Stimulated activated CD4-positive, alpha-beta T cell treated with anti-CD3 and anti-CD28 coated beads, TNF-alpha, amount 100 ng/mL, for 24 hours (primary cell): ENCODE measurements at places on chromosomes 16 and 17.
A peak's percentile ranks its signal among the peaks of the same experiment; 100 is the strongest.

DNA sequence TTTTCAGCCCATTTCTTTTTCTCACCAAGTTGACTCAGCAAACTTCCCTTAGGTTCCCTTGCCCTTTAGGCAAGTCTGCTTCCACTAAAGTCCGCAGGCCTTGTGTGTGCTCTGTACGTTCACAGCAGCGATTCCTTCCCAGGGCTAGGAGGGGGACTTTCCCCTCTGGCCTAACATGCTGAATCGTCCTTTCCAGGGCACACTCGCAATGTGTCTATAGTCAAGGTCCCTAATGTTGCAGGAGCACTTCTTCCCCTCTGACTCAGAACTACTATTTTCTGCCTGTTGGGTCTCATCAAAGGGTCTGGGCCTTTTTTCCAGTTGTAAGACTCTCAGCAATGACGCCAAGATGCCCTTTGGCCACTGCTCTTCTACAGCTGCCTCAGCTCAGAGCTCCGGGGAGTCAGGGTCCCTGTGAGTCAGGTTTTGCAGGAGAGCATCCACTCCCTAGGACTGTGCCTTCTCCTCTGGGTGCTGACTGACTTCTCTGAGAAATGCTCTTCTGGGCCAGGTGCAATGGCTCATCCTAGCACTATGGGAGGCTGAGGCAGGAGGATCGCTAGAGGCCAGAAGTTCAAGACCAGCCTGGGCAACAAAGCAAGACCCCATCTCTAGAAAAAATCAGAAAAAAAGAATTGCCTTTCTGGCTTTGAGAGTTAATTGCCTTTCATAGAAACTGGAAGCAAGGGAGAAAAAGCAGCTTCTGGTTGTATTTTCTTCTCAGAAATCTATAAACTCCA is 64.4 kb upstream of the TBX2 start:
- DNase-seq: no peak

- no peak for DNase-seq
These were observed 13.2 kb downstream of the STARD3 start for GRCh38 chr17:39650121-39650579.

DNA sequence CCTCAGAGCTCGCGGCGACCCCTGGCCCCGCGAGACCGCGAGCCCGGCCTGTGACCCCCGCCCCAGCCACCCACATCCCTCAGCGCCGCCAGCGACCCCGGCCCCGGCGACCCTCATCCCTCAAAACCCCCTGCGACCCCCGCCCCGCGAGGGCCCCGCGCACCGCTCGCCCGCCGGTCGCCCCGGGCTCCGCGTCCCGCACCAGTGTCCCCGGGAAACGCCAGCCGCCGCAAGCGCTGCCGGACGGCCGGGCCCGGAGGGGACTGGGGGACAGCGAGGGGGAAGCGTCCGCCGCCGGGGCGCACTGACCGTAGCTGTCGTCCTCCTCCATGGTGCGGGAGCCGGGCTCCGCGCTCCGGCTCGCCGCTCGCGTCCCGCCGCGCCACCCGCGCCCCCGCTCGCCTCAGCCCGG is at the start of gene CYTH1:
TSS of gene CYTH1 (minus strand) at position 381 of the 412 bp plus-strand sequence. CDS start at position 331, 50 bp downstream.
- no peak for DNase-seq

- no peak for DNase-seq
These were observed 161.5 kb downstream of the CCT6B start for GRCh38 chr17:34799751-34800150.

DNA sequence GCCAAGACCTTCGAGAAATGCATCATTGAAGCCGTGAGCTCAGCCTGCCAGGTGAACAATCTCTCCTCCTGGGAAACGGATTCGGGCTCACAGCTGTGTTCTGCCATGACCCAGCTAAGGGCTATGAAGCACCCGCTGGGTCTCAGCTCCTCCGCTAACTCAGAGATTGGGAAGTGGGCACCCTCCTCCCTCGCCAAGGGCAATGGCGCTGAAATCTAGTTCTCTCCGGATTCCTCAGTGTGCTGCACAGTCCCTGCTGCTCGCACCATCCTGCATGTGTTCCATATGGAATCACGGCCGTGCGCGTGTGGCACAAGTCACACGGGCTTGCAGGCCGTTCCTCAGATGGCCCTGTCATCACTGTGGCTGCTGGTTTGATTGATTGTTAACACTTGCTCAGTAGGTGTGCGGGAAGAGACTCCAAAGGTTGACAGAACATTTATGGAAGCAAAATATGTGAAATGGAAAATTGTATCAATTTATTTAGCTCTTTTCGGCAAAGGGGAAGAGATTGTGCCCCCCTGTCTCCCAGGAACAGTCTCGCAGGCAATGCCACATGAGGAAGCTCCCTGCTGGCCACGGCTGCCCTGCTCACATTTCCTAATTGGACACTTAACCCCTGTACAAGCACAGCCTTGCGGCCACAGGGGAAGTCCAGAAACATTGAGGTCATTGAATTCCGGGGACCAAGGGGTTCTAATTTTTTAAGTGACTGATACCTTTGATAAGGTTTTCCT is 58.8 kb downstream of the RNF213 start:
- DNase-seq: no peak

- DNase-seq: no peak
These were observed 214.3 kb upstream of the WSB1 start for GRCh38 chr17:27079660-27080059.

DNA sequence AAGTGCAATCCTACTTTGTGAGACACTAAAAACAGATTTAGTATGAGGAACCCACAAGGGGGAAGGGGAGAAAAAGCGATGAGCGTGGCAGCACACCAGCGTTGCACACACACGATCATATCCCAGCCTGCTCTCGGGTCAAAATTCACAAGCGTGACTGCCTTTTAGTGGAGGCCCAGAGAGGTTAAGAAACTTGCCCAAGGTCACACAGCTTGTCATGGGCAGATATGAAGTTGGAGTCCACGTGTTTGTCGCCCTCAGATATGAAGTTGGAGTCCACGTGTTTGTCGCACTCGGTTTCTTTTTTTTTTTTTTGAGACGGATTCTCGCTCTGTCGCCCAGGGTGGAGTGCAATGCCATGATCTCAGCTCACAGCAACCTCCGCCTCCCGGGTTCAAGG is 58.3 kb downstream of the TIMM22 start:
- no peak for DNase-seq

DNA sequence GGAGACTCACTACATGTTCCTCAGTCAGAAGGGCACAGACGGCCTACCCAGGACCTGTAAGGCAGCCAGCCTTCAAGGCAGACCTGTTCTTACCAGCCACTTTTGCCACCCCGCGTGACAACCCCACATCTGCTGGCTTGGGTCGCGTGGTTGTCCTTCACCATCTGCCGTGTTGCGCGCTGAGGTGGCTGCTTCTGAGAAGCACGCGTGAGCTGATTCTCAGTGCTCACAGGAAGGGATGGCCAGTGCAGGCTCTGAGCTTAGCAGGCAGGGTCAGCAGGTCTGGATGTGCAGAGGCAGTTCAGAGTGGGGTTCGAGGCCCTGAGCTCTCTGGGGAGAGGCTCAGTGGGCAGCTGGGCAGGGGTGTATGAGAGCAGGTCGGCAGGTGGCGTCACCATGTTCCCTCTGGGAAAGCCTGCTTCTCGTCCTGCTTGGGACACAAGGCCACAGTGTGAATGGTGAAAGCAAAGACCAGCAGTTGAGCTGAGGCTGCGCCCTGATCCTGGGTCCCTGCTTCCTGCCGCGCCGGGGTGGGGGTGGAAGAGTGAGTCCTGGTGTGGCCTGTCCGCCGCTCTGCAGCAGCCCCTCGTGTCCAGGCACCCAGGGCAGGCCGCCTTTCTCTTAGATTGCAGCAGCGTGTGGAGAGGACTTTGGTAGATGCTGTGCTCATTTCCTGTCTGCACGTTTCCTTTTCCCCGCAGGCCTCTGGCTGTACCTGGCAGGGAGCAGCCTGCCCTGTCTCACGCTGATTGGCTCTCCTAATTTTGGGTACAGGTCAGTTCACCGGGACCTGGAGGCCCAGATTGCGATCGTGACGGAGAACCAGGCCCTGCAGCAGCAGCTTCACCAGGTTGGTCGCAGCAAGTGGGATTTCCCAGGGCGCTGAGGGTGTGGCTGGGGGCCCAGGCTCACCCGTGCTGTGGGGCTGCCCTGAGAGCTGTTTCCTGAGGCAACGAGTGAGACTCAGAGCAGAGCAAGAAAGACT is 36.0 kb downstream of the PGS1 start:
- DNase-seq: peak; percentile 28

DNA sequence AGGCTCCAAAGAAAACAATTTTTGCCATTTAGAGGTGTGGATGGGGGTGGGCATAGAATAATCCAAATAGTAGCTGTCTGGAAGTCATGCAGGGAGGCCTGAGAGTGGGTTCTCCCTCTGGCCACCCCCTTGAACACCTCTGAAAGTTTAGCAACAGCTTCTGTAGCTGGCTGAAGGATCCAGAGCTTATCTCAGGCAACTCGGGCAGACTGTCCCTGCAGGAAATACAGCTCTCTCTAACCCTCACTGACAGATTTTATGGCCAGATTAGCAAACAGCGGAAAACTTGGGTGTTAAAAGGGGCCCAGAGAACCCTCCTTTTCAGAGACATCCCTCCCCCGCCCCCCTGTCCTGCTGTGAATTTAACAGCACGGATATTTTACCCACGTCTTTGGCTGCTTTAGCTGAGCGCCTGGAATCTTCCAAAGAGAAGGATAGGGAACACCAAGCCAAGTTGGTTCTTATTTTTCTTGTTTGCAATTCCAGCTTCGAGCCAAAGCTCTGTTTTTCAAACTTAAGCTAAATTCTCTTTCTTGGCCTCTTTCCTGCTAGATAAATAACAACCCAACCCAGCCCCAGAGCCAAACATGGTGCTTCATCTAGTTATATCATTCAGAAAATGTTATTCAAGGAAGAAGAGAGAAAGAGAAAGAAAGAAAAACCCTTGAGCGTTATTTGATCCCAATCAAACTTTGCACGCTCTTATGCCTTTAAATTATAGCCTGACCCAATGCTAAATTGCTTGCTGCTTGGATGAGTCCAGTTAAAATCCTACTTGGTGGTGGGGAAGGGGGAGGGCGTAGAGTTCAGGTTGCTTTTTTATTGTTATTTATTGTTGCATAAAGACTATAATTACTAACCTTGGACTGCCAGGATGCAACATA is 2.3 kb upstream of the HOXB2 start:
- DNase-seq: no peak

DNA sequence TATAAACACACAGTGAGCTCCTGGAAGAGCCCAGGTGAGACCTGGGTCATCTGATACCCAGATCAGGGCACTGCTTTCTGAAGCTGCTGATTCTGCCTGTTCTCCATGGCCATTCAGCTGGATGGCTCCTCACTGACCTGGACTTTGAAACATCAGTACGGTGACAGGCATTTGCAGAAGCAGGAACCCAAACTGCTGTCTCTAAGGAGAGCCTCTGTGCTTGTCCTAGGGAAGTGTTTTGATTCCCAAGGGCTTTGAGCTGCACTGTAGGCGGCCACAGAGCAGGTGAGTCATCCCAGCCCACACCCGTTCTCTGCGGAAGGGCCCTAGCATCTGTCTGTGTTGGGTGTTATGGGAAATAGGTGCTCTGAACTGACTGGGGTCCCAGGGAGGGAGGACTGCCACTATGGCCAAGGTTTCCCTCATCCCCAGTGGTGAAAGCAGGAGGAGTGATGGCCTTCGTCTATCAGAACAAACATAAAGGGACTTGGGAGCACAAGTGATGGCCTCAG is 60.7 kb upstream of the ADCY9 start:
- no peak for DNase-seq

GRCh38 chr16:67241008-67241900 is 6.0 kb downstream of the FHOD1 start:
- DNase-seq: no peak

DNA sequence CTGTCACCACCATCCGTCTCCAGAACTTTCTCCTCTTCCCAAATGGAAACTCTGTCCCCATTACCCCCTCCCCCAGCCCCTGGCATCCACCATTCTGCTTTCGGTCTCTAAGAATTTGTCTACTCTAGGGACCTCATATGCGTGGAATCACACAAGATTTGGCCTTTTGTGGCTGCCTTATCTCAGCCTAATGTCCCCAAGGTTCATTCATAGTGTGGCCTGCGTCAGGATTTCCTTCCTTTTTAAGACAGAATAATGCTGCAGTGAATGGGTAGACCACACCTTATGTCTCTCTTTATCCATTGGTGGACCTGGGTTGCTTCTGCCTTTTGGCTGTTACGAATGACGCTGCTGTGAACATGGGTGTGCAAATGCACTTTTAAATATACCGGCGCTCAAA is 139.7 kb upstream of the PLCG2 start:
- no peak for DNase-seq

- no peak for DNase-seq
These were observed 31.2 kb downstream of the GNAO1 start for GRCh38 chr16:56222474-56222997.

- no peak for DNase-seq
These were observed 63.2 kb downstream of the IQCK start for GRCh38 chr16:19781226-19781625.

DNA sequence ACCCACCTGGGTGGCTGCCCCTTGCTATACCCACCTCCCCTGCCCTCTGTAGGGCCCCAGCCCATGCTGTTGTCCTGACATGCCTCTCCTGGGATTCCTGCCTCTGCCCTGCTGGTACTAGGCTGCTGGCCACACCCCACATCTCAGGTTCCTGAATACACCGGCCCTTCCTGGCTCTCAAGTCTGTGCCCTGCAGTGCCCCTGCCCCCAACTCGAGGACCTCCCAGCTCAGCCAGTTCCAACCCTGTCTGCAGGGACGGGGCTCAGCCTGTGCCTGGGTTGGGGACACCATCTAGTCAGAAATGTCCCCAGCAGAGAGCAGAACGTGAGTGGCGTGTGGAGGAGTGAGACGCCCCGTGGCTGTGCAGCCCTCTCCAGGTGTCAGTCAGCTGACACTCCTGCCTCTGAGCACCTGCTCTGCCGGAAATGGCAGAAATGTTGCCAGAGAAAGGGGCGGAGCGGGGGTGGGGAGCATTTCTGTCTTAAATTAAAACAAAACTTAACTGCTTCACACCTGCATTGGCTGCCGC is 28.7 kb downstream of the ACSF3 start:
- DNase-seq: no peak

DNA sequence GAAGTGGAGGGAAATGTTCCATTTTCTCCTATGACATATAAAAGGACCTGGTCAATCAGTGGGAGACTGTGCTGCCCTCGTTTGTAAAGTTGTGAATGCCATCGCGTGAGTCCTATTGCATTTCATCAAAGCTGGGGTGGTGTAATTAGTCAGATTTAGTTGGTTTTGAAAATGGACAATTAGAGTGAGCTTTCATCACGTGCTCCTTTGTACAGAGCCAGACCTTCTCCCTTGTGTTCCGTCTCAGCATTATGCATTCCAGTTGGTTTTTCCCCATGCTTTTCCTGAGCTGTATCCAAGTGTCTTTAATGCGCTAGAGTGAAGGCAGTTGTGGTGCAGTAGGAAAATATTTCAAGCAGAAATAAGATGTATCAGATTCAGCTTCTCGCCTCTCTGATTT is 10.4 kb downstream of the SEC14L1 start:
- no peak for DNase-seq

- no peak for DNase-seq
These were observed 67.0 kb downstream of the MPRIP start for GRCh38 chr17:17109256-17109655.

- no peak for DNase-seq
These were observed 706 bp downstream of the HLF start for GRCh38 chr17:55265311-55266021.

DNA sequence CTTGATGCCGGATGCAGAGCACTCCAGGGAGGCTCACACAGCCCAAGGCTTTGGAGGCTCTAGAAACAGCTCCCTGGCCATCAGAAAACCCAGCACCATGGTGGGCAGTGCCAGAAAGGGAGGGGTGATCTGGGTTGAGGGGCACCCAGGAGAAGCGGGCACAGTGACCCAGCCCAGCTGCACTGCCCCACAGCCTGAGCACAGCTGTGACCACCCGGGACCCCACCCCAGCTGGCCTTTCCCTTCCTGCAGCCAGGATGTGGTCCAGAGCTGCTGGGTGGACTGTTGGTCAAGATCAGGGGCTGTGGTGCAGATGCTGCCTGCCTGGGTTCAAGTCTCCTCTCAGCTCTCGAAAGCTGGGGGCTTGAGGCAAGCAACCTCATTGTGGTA is 223.1 kb downstream of the ZNF423 start:
- DNase-seq: no peak
